ENCODE measurements at places on chromosomes 6 and 20.

DNA sequence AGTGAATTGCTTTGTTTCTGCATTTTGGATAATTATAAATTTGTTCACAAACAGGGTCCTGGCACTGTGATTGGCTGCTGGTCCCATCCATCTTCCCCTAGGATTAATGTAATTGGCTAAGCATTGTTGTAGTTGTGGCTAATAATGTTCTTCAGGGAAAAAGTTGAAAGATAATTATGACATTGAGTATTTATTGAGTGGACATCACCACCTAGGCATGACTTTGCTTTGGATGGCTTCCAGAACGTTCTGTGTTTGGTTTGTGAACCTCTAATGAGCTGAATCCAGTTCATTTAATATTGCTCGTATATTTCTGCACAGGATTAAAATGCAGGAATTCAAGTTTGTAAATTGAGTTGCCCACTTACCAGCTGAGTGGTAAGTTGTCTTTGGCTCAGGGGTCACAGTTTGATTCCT lies 55.1 kb downstream of the ARID1B start:
- peak; percentile 75 for DNase-seq

DNA sequence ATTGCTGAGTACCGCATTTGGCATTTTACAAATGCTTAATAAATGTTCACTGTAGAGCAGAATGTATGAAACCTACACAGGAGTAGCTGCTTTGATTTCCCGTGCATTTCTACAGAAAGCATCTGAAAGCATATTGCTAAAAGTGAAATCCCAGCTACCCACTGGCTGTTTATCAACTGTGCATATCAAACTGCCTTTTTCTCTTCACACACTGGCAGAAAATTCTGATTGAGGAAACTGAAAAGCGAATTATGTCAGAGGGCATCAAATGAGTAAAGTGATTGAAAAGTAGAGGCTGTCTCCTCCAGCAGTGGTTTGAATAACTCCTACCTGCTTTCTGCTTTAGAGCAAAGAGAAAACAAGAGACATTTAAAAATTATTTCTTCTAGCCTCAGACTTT lies 28.0 kb downstream of the STX11 start:
- DNase-seq: no peak

- DNase-seq: peak; percentile 62
Observed at GRCh38 chr6:47168180-47168579, 126.0 kb upstream of the ADGRF1 start.

DNA sequence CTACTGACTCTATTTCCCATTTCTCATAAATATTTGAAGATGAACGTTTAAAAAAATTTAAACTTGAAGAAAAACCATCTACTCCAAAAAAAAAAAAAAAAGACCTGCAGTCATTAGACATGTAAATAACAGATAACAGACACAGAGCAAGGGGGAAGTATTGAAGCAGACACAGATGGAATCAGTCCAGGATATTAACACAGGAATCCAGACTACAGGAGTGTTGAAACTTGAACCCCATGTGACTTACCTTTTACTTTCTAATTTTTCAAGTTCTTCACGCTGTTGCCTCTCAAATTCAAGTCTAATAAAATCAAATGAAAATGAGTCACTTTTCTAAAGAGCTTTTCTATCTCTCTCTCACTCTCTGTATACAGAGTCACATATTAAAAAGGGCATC lies 191.8 kb downstream of the KIF16B start:
- no peak for DNase-seq

- DNase-seq: no peak
Observed at GRCh38 chr20:48359692-48360341, 468.0 kb downstream of the PREX1 start.

- DNase-seq: no peak
Observed at GRCh38 chr6:167113935-167114910, 8.7 kb upstream of the CCR6 start.
